ENCODE measurements at places on chromosomes 3 and 15. TPM values are rescaled to one million over a fixed set of nuclear protein-coding genes. Genes with fewer than 3 reads are reported as not detected.

- H3K4me1 ChIP-seq = no peaks in the 10 kb centered on the region
- H3K4me3 ChIP-seq = no peak overlapping the region
- DNase-seq = no peak
- H3K27ac ChIP-seq = no peak overlapping the region
- no peaks in the 10 kb centered on the region for H3K36me3 ChIP-seq
- no peaks in the 10 kb centered on the region for H3K27me3 ChIP-seq
Measured at GRCh38 chr3:70250492-70250891, 61.9 kb downstream of the MDFIC2 start.

- H3K27ac ChIP-seq = no peak within 1 kb of the TSS
- no peak for DNase-seq
- peaks cover 12% of the 10 kb centered on the region for H3K27me3 ChIP-seq
- no peak within 1 kb of the TSS for H3K4me3 ChIP-seq
- H3K36me3 ChIP-seq = no peaks in the 10 kb centered on the region
Measured at GRCh38 chr15:77632534-77633133, at the start of gene LINGO1. Gene LINGO1 (minus strand): TSS chr15:77632912. CDS start chr15:77632315, 597 bp downstream.

DNA sequence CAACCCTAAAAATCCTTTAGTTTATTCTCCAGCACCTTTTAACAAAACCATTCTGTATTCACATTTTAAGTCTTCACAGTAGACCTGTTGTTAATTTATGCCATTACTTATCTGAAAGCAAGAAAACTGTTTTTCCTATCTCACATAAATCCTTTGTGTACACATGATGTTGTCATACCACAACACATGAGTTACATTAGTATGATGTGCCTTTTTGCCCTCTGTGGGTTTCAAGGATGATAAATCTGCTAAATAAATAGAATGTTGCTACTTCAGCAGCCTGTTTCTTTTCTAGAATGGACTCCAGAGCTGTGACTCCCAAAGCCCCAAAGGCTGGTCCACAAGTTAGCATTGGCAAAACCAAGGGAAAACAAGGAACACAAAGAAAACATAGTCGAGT is 151.6 kb downstream of the SERPINI1 start:
- no peak for DNase-seq
- H3K4me1 ChIP-seq = no peaks in the 10 kb centered on the region
- H3K4me3 ChIP-seq = no peak overlapping the region
- H3K27ac ChIP-seq = no peak overlapping the region

Gene TNIK
- total RNA-seq = 14.8 TPM

- H3K4me1 ChIP-seq = peaks cover 16% of the 10 kb centered on the region
- peak overlapping the region; percentile 12 for H3K4me3 ChIP-seq
- no peak overlapping the region for H3K27ac ChIP-seq
- H3K36me3 ChIP-seq = no peaks in the 10 kb centered on the region
- no peaks in the 10 kb centered on the region for H3K27me3 ChIP-seq
Measured at GRCh38 chr3:12994607-12995388, 78.4 kb downstream of the IQSEC1 start.

Gene CEMIP
- total RNA-seq = 0.20 TPM

DNA sequence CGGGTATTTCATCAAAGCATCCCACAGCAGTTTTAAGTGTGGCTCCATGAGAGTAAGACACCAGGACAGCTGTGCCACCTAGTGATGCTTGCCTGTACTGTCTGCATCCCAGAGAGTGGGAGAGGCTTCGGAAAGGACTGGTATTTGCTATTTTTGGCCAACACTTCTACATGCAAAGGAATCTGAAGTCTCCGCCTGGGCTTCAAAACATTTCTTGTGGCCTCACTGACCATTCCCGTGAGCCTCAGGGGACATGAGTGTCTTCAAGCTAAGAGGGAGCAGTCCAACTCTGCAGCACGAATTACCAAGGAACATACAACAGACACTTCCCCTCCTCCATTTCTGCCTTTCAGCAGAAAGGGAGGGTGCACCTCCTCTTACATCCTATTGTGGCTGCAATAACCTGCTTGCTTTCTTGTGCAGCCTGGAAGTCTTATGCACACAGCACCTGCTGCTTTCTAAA is 177.5 kb downstream of the RORA start:
- no peaks in the 10 kb centered on the region for H3K27me3 ChIP-seq
- H3K27ac ChIP-seq = no peak overlapping the region
- H3K4me3 ChIP-seq = no peak overlapping the region
- DNase-seq = peak; percentile 45

DNA sequence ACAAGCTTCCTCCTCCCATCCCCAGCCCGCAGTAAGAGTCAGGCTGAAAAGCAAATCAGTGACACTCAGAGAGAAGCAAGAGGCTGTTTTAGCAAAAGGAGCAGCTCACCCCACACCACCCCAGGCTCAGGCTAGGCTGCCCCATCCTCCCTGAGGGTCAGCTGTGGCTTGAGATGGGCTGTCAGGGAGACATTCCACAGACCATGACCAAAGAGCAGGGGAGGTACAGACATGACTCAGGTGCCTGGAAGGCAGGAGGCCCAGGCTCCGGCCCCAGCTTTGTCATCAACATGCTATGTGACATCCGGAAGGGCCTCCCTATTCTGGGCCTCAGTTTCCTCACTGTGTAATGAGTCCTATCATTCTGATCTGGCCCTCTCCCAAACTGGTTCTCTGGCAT is 24.7 kb downstream of the HCN4 start:
- no peak overlapping the region for H3K27ac ChIP-seq
- DNase-seq = no peak
- H3K4me1 ChIP-seq = no peaks in the 10 kb centered on the region
- H3K4me3 ChIP-seq = no peak overlapping the region

Gene SLCO2A1
- total RNA-seq = not detected

GRCh38 chr3:69806735-69807438 is 67.6 kb downstream of the MITF start:
- H3K27me3 ChIP-seq = no peaks in the 10 kb centered on the region
- H3K36me3 ChIP-seq = no peaks in the 10 kb centered on the region
- no peak overlapping the region for H3K4me3 ChIP-seq

DNA sequence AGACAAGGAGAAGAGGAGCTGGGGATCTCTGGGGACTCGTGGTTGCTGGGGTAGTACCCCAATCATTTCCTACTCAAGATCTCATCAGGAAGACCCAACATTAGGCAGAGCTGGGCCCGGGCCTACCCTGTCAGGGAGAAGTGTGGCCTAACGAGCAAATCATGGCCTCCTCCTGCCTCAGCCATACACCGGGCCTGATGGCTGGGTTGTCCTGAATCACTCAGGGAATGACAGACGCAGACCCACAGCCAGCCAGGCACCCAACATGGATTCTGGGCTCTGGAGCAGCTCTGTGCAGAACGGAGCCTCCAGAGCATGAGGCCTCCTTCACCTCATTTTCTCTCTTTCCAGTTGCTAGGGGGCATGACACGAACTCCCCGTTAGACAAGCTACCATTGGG is 19.7 kb downstream of the ITGA11 start:
- no peak for DNase-seq
- H3K4me3 ChIP-seq = no peak overlapping the region
- no peak overlapping the region for H3K27ac ChIP-seq
- H3K36me3 ChIP-seq = no peaks in the 10 kb centered on the region
- no peaks in the 10 kb centered on the region for H3K4me1 ChIP-seq
- H3K27me3 ChIP-seq = peaks cover 5% of the 10 kb centered on the region

Gene CCNB2
- 193 TPM for total RNA-seq

Gene ZIC1
- total RNA-seq = 44.4 TPM

Gene ATP10A
- total RNA-seq = 1.7 TPM

DNA sequence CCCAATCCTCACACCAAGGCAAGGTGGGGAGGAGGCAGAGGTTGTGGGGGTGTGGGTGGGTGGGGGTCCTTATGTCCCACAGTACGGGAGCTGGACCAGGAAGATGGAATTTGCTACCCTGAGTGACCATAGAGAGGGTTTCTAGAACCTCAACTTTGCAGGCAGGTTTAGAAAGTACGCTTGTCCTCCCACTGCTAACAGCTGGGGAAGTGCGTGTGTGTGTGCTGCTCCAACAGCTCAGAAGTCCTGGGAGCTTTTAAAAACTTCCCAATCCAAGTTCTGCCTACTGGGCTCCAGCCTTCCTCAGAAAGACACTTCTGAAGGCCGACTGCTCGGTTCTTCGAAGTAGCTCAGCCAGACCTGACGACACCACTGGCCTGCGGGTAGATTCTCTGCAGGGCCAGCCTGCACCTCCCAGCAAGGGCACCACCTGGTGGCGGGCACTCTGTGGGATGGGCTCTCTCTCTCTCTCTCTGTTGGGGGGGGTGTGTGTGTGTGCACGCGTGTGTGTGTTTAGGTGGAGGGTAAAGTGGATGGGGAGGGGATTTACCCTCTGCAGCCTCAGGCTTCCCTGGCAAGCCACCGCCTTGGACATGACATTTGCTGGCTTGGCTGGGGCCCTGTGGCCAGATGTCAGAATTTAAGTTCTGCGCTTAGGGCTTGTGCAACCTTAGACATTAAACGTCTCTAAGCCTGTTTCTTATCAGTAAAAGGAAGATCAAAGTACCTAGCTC is 15.6 kb downstream of the TMEM158 start:
- H3K27me3 ChIP-seq = no peaks in the 10 kb centered on the region
- peak; percentile 52 for DNase-seq
- H3K4me3 ChIP-seq = no peak overlapping the region
- no peak overlapping the region for H3K27ac ChIP-seq
- no peaks in the 10 kb centered on the region for H3K4me1 ChIP-seq

GRCh38 chr3:157280786-157281185 is 120.8 kb upstream of the CCNL1 start:
- H3K4me3 ChIP-seq = no peak overlapping the region
- no peaks in the 10 kb centered on the region for H3K27me3 ChIP-seq
- no peaks in the 10 kb centered on the region for H3K4me1 ChIP-seq

DNA sequence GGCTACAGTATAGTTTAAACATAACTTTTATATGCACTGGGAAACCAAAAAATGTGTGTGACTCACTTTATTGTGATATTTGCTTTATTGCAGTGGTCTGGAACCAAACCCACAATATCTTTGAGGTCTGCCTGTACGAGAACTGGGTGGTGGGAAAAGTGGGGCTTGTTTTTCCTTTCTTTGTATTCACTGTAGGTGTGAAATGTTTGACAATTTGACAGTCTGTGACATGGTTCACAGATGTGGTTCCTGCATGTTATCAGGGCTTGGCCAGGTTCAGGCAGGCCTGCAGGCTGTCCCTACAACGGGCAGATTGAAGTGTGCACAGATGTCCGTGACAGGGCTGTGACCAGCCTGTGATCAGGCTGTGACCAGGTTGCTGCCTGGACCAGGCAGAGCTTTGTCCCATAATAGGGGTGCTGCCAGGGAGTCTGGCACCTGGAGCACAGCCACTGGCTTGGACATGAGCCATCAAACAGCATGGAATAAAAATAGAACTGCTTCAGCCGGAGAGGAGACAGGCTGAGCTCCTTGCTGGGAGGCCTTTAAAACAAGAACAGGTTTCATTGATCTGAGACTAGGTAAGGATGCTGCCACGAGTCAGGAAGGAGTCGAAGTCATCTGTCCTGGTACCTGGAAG is 61.0 kb downstream of the KLF13 start:
- no peak overlapping the region for H3K27ac ChIP-seq
- no peak for DNase-seq
- no peaks in the 10 kb centered on the region for H3K27me3 ChIP-seq
- no peaks in the 10 kb centered on the region for H3K36me3 ChIP-seq
- no peak overlapping the region for H3K4me3 ChIP-seq
- H3K4me1 ChIP-seq = peaks cover 9% of the 10 kb centered on the region

Gene P2RY14
- 0.04 TPM for total RNA-seq

- no peak for DNase-seq
- H3K27me3 ChIP-seq = no peaks in the 10 kb centered on the region
- H3K4me3 ChIP-seq = no peak overlapping the region
- no peaks in the 10 kb centered on the region for H3K36me3 ChIP-seq
- H3K4me1 ChIP-seq = no peaks in the 10 kb centered on the region
- no peak overlapping the region for H3K27ac ChIP-seq
Measured at GRCh38 chr3:40185029-40185695, 124.3 kb upstream of the EIF1B start.

Gene KBTBD8
- 3.7 TPM for total RNA-seq

Gene CADPS
- not detected for total RNA-seq

Gene SLC22A14
- not detected for total RNA-seq

Gene SLC12A1
- total RNA-seq = not detected

- no peak overlapping the region for H3K27ac ChIP-seq
- no peak overlapping the region for H3K4me3 ChIP-seq
- H3K4me1 ChIP-seq = peaks cover 6% of the 10 kb centered on the region
- no peaks in the 10 kb centered on the region for H3K27me3 ChIP-seq
Measured at GRCh38 chr3:194512895-194513601, 26.2 kb upstream of the ATP13A3 start.

DNA sequence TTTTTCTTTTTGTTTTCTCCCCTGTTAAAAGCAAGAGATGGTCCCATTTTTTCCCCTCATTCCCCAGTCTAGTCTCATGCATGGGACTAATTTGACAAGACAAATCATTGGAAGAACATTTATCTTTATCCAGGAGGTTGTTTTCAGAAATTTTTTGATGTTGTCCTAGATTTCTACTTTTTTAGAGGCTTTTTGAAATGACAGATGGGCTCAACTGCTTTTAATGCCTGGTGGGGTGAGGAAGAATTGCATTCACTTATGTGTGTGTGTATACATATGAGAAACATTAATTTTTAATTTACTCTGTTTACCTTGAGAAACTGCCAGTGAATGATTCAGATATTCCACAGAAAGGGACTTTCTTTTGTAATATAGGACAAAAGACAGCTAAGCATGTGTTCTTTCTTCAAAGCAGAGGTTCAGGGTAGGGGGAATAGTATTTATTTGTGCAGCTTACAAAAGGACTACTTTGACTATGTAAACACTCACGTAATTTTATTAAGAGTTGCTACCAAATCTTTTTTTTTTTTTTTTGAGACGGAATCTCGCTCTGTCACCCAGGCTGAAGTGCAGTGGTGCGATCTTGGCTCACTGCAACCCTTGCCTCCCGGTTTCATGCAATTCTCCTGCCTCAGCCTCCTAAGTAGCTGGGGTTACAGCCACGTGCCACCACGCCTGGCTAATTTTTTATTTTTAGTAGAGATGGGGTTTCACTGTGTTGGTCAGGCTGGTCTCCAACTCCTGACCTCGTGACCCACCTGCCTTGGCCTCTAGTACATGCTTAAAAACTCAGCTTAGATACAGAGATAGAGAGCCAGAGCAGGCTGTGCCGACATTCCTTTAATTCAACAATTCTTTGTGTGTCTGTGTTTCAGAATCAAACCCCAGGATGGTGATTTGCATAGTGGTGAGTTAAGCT is 130.1 kb upstream of the RARB start:
- H3K4me1 ChIP-seq = no peaks in the 10 kb centered on the region
- H3K27ac ChIP-seq = no peak overlapping the region
- no peaks in the 10 kb centered on the region for H3K36me3 ChIP-seq
- no peaks in the 10 kb centered on the region for H3K27me3 ChIP-seq
- no peak overlapping the region for H3K4me3 ChIP-seq

GRCh38 chr15:58573270-58573669 is 141.5 kb downstream of the LIPC start:
- H3K27me3 ChIP-seq = no peaks in the 10 kb centered on the region
- H3K4me1 ChIP-seq = peaks cover 3% of the 10 kb centered on the region
- H3K36me3 ChIP-seq = no peaks in the 10 kb centered on the region

GRCh38 chr15:64134345-64134829 is 17.1 kb upstream of the SNX22 start:
- DNase-seq = no peak
- peaks cover 71% of the 10 kb centered on the region for H3K36me3 ChIP-seq
- no peak overlapping the region for H3K4me3 ChIP-seq
- no peak overlapping the region for H3K27ac ChIP-seq
- H3K4me1 ChIP-seq = no peaks in the 10 kb centered on the region
- H3K27me3 ChIP-seq = no peaks in the 10 kb centered on the region

Gene TRIM42
- not detected for total RNA-seq

All from SJCRH30 (cell line).